Activated T-helper 2 cell treated with anti-CD3 and anti-CD28 coated beads, Interferon-gamma antibody, Interleukin-2, Interleukin-4, amounts not matched to agents 10 μg/mL and 5 μg/mL and 100 μg/mL, durations not matched to agents 14 hours and 24 hours and 36 hours (primary cell): ENCODE measurements at places on chromosomes 1 and 21. TPM values are rescaled to one million over a fixed set of nuclear protein-coding genes. Genes with fewer than 3 reads are reported as not detected.

DNA sequence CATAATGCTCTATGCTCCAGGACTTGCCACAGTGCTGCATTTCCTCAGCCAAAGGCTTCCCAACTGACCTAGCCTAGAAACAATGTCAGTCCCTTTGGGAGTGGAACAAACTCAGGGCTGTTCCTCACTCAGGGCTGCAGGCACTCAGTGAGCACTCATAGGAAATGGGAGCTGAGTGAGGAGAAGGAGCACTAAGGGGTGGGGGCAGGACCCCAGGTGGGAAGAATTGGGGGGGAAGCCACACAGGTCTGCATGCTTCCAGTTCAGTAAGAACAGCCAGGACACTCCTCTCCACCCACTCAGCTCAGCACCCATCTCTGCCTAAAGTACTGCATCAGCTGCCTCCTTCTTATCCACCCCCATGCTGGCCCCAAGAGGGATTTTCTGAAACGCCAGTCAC, 7.3 kb upstream of the SLC5A9 start:
- H3K4me3 ChIP-seq, result no peak overlapping the region
- peaks cover 2% of the 10 kb centered on the region for H3K27me3 ChIP-seq
- DNase-seq, result no peak
- no peaks in the 10 kb centered on the region for H3K36me3 ChIP-seq
- no peak overlapping the region for H3K27ac ChIP-seq

GRCh38 chr1:44720281-44720680, 10.7 kb downstream of the RNU5D-1 start:
- no peak for DNase-seq
- no peak overlapping the region for H3K4me3 ChIP-seq
- H3K4me1 ChIP-seq, result peaks cover 71% of the 10 kb centered on the region
- peak overlapping the region; percentile 60 for H3K27ac ChIP-seq
- H3K27me3 ChIP-seq, result no peaks in the 10 kb centered on the region

DNA sequence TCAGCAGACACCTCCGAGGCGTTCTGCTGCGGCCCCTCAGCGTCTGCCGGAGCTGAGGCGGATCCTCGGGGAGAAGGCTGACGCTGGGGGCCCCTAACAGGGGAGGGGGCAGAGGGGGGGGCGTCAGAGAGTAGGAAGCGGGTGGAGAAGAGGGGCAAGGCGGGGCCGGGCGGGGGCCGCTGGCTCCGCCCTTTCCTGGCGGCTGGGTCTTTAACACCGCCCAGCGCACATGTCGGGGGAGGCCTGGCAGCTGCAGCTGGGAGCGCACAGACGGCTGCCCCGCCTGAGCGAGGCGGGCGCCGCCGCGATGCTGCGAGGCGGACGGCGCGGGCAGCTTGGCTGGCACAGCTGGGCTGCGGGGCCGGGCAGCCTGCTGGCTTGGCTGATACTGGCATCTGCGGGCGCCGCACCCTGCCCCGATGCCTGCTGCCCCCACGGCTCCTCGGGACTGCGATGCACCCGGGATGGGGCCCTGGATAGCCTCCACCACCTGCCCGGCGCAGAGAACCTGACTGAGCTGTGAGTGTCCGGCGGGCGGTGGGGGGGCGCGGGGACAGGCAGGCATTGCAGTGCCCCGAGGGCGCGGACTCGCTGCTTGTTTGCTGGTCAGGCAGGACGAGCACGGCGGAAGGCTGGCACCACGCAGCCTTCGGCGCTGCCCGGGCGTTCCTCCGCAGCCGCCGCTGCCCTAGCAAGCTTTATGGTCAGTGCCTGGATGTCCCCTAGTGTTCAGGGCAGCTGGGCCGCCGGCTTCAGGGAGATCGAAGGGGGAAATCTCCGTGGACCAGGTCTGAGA, at the start of gene NTRK1:
Gene NTRK1 (plus strand): TSS at position 238 of the 796 bp plus-strand sequence. CDS start 70 bp downstream, at position 308.
- peaks cover 51% of the 10 kb centered on the region for H3K4me1 ChIP-seq
- H3K36me3 ChIP-seq, result peaks cover 44% of the 10 kb centered on the region
- peak within 1 kb of the TSS; percentile 87 for H3K4me3 ChIP-seq
- peak within 1 kb of the TSS; percentile 80 for H3K27ac ChIP-seq

DNA sequence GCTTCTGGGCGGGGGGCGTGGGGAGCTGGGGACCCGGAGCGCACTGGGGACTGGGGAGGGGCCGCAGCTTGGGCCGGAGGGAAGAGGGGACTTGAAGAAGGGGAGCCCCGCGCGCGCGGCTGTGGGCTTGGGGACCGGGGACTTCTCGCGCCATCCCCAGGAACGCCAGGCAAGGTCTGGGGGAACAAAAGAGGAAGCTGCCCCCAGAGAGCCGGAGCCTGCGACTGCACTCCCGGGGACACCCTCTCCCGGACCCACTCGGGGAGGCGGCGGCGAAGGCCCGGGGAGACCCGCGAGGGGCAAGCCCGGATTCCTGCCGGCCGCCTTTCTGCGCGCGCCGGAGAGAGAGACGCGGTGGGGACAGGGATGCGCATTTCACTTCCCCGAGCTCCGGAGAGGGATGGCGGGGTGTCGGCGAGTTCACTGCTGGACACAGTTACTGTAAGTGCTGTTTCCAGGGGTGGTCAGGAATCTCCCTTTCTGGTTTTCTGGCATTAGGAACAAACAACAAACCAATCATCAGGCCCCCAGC, 732 bp downstream of the ABCG1 start:
- H3K4me1 ChIP-seq, result peaks cover 14% of the 10 kb centered on the region
- DNase-seq, result no peak
- H3K36me3 ChIP-seq, result no peaks in the 10 kb centered on the region
- peak overlapping the region; percentile 86 for H3K27ac ChIP-seq
- peaks cover 2% of the 10 kb centered on the region for H3K27me3 ChIP-seq
- peak overlapping the region; percentile 91 for H3K4me3 ChIP-seq

- peaks cover 20% of the 10 kb centered on the region for H3K27me3 ChIP-seq
- DNase-seq, result no peak
- no peak overlapping the region for H3K27ac ChIP-seq
These were observed 1.5 kb downstream of the L1TD1 start for GRCh38 chr1:62196086-62196690.

DNA sequence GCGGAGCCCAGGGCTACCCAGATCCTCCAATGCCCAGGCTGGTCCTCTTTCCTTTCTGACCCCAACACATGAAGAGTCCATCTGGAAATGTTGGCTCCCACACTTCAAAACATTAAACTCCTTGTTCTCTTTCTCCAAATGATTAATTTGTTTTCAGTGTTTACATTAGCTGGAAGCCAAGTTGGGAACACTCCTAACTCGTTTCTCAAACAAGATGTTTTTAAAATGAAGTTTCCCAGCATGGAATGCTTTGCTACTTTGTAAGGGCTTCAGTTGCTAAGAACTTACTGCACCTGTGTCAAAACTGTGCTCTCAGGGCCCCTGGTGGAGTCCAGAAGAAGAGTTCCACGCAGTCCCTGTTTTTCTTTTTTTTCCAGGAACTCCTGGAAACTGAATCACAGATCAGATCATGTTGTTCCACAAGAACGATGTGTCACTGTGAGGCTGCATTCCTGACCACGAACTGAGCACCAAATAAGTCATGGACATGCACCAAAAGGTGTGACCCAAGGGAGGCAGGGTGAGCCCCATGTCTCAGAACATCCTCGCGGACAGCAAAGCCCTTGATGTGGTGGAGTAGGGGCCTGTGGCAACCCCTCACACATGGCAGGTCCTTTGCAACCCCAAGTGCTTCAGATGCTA, 257.3 kb downstream of the KCNJ6 start:
- no peaks in the 10 kb centered on the region for H3K36me3 ChIP-seq
- H3K27ac ChIP-seq, result peak overlapping the region; percentile 53
- H3K4me1 ChIP-seq, result no peaks in the 10 kb centered on the region
- peaks cover 2% of the 10 kb centered on the region for H3K27me3 ChIP-seq
- DNase-seq, result no peak

GRCh38 chr1:162022626-162023025, 1.0 kb downstream of the OLFML2B start:
- H3K4me3 ChIP-seq, result peak overlapping the region; percentile 89
- no peak overlapping the region for H3K27ac ChIP-seq
- no peaks in the 10 kb centered on the region for H3K36me3 ChIP-seq

DNA sequence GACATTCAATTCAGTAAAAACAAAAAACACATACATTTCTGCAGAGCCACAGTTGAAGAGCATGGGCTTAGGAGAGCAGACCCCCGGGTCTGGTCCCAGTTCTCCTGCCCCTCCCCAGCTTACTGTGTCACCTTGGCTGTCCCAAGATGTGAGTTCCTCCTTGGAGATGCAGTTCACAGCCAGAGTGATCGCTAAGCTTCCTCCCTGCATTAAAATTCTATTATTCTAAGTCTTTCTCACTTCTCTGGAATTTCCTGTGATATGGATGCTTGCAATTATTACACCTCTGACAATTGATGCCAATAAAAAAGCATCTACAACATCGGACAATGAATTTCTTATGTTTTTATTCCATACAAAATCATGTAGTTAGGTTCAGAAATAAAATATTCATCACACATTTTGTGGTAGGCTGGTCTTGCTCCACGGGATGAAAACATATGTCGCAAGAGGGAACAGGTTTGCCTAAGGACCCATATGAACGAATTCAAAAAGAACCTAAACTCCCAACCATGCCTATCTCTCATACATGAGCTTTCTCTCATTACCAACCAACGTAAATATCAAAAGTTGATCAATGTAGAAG, 328.5 kb upstream of the RUNX1 start:
- H3K27ac ChIP-seq, result no peak overlapping the region
- no peaks in the 10 kb centered on the region for H3K36me3 ChIP-seq
- DNase-seq, result no peak
- no peaks in the 10 kb centered on the region for H3K27me3 ChIP-seq
- H3K4me3 ChIP-seq, result no peak overlapping the region

GRCh38 chr1:72122099-72122880, 160.0 kb downstream of the NEGR1 start:
- H3K36me3 ChIP-seq, result no peaks in the 10 kb centered on the region
- no peak overlapping the region for H3K4me3 ChIP-seq
- H3K27me3 ChIP-seq, result no peaks in the 10 kb centered on the region
- H3K4me1 ChIP-seq, result no peaks in the 10 kb centered on the region
- no peak for DNase-seq
- no peak overlapping the region for H3K27ac ChIP-seq

DNA sequence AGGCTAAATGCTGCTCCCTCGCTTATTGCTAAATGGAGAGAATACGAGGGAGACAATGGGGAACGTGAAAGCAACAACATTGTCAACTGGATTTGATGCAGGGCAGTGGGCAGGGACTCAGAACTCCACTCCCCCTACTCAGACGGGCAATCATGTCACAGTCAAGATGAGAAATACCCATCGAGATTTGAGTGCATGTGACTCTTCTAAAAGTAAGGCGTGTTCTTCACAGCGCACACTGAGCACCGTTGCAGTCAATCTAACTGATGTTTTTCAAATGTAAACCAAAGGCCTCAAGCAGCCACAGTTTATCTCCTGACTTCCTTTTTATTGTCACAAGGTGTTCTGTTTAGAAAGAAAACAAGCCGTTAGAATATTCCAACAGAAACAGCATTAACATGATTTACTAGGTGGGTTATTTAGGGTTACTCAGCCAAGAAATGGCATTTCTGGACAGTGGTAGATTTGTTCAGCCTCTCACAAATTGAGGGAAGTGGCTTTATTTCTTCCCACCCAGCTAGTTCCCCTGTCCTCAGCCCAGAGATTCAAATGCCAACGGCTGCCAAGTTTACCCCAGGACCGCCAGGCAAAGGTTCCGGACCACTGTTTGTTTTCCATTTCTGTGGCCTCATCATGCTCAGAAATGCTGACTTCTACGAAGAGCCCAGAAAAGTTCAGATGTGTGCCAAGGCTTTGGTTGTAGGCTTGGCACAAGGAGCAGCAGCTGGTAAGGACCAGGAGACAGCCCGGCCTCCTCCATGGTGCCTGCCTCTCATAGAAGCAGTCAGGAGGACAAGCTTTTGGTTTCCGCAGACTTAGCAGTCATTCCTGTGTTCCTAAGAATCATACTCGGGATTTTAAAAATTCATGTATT, 171.4 kb downstream of the KIF26B start:
- no peaks in the 10 kb centered on the region for H3K4me1 ChIP-seq
- no peak for DNase-seq
- no peak overlapping the region for H3K4me3 ChIP-seq
- no peaks in the 10 kb centered on the region for H3K36me3 ChIP-seq
- peaks cover 2% of the 10 kb centered on the region for H3K27me3 ChIP-seq

- H3K36me3 ChIP-seq, result no peaks in the 10 kb centered on the region
- DNase-seq, result no peak
- H3K27ac ChIP-seq, result no peak overlapping the region
- no peaks in the 10 kb centered on the region for H3K4me1 ChIP-seq
- no peak overlapping the region for H3K4me3 ChIP-seq
These were observed 50.0 kb upstream of the COL18A1 start for GRCh38 chr21:45354970-45355369.

TRNP1 gene
- total RNA-seq, result 0.85 and 0.89 TPM in 2 replicates

HSD3B2 gene
- total RNA-seq, result not detected in 2 replicates

C1orf141 gene
- total RNA-seq, result not detected in 2 replicates

PPM1J gene
- total RNA-seq, result 0.59 and 0.67 TPM in 2 replicates

NUP210L gene
- total RNA-seq, result 0.05 and 0.07 TPM in 2 replicates

FCRL4 gene
- total RNA-seq, result not detected in 2 replicates

KIF2C gene
- total RNA-seq, result 82.7 and 83.5 TPM in 2 replicates

CAMSAP2 gene
- total RNA-seq, result 0.52 and 0.97 TPM in 2 replicates

LCE1C gene
- total RNA-seq, result not detected in 2 replicates

DAB1 gene
- not detected in 2 replicates for total RNA-seq

ELF3 gene
- 0.62 and 0.97 TPM in 2 replicates for total RNA-seq

SDE2 gene
- 22.0 and 22.3 TPM in 2 replicates for total RNA-seq

KRTAP12-2 gene
- not detected in 2 replicates for total RNA-seq

KCNE2 gene
- not detected in 2 replicates for total RNA-seq
